ENCODE measurements at places on chromosomes 2 and 18.

- no peak for DNase-seq
Measured at GRCh38 chr2:33220533-33220932, 255.9 kb upstream of the RASGRP3 start.

DNA sequence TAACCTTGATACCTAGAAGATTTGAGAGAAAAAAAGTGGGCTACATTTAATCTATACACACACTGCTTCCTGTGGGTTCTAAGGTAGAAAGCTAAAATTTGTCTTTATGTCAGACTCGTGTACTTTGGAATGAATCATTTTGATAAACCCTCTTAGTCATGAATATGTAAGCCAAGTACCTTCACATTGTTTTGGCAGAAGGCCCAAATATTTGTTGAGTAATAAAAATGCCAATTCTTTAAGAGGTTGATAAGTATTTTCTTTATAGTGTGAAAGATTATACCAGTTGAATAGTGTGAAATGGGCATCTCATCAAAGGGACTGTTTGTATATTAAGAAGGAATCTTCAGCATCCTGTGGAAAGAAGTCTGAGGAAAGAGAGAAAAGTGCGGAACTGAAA, 1464.7 kb upstream of the ZEB2 start:
- DNase-seq: no peak

- no peak for DNase-seq
Measured at GRCh38 chr2:228845162-228845925, 425.7 kb downstream of the PID1 start.

DNA sequence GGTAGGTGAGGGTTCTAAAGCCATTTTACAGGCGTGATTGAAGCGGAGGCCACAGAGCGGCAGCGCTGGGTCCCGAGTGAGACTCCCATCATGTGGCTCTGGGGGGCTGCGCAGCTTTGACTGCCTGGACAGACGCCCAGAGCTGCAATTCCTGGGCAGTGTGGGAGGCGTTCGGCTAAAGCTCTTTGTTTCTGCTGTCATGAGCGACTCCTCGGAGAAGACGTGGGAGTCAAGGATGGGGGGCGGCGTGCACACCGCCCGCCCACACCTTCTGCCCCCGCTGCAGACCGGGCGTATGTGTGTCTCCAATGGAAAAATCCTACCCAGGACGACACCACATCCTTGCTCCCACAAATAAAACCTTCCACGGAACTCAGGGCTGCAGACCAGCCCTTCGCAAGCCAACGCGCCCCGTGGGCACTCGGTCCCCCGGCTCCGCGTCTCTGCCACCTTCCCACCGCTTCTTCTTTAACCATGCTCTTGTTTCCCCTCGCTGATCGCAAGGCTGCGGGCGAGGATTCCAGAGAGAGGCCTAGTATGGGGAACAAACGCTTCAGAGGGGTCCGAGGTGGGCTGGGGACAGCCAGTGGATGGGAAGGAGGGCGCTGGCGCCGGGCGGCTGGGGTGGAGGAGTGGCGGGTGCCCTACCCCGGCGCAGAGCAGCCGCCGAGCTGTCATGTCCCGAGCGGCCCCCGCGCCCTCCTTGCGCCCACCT, 680 bp upstream of the LBH start:
- DNase-seq: no peak

- no peak for DNase-seq
Measured at GRCh38 chr2:95072424-95072823, 46.9 kb downstream of the MAL start.

DNA sequence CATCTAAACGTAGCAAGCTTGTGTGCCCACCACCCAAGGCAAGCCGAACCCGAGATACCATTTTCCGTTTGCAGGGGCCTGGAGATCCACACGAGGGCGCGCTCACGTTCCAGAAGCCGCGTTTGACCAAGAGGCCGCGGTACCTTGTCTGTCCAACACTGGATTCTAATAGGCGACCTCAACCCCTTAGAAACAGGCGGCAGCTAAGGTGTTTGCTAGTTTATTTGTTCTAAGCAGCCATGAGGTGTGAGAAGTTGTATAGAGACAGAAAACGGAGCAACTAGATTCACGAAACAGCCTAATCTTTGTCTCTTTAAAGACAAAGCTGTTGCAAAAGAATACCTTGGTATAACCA, 4.2 kb downstream of the HOXD11 start:
- no peak for DNase-seq

- no peak for DNase-seq
Measured at GRCh38 chr18:78995740-78996395, 16.2 kb downstream of the SALL3 start.

DNA sequence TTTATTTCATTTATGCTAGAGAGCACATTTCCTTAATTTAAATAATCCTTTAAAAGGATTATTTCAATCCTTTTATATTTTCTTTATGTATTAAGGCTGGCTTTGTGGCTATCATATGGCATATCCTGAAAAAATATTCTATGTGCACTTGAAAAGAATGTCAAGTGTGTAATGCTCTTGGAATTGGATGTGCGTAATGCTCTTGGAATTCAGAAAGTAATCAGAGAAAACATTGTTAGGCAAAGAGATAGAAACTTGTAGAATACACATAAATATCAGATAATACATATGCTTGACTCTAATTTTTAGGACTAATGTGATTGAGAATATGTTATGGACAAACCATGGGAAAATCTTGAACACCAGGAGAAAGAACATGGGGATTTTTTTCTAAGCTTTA, 197.5 kb upstream of the COL3A1 start:
- DNase-seq: no peak

DNA sequence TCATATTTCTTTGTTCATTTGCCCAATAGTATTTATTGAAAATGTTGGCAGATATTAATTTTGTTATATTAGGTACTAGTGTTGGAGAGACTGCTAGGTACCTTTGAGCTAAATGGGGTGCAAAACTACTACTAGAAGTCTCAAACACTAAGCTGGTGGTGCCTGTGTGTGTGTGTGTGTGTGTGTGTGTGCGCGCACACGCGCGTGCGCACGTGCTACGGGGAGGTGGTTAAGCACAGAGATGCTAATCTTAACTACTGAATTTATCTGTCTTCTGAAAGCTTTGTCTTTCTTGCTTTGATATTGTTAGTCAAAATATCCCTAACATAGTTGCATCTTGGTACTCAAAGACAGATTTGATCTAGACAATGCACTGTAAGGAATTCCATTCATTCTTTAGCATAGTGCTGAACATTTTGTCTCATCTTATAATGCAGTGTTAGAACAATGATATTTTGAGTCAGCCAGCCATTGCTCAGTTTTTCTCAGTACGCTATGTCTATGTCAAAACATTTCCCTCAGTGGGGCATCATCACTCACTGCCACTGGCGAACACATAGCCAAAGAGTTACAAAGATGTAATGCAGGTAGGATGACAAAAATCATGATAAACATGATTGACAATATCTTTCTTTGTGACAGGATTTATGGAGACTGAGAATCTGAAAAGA, 396.0 kb upstream of the RGPD4 start:
- no peak for DNase-seq

DNA sequence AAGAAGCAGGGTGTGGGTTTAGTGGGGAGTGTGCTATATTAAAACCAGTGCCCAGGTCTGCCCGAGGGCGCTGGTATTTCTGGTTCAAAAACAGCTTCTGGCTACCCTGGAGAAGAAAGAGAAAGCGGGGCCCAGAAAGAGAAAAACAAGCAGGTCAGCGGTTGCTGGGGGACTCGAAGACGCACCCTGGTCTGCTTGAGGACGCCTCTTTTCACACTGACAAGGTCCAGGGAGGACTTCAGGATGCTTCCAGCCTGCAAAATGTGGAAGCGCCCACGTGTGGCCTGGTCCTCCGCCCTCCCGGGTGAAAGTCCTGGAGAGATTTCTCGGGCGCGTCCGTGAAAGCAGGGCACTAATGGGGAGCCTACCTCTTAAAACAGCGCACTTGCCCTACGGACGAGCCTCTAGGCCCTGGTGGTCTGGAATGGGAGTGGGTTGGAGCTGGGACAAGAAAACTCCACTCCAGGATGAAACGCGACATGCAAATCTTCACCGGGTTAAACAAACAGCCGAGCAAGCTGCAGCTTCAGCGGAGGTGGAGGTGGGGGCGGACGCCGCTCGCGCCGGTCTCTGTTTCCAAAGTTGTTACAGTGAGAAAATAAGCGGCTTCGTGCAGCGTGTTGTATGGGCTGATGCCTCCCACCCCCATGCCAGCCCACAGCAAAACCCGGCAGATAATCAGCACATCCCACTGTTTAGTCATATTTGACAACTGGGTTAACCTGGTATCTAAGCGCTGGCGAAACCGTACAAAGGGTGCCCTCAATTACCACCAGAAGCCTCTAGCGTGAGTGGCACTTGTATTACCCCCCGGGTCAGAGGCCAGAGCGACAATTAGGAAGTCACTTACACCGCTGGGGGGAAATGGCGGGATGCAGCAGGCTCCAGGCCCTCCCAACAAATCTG, 1.1 kb upstream of the SP9 start:
- no peak for DNase-seq

- no peak for DNase-seq
Measured at GRCh38 chr18:50000227-50000626, 186.9 kb upstream of the ACAA2 start.

- DNase-seq: no peak
Measured at GRCh38 chr2:131023758-131024157, 69.5 kb downstream of the FAM168B start.

DNA sequence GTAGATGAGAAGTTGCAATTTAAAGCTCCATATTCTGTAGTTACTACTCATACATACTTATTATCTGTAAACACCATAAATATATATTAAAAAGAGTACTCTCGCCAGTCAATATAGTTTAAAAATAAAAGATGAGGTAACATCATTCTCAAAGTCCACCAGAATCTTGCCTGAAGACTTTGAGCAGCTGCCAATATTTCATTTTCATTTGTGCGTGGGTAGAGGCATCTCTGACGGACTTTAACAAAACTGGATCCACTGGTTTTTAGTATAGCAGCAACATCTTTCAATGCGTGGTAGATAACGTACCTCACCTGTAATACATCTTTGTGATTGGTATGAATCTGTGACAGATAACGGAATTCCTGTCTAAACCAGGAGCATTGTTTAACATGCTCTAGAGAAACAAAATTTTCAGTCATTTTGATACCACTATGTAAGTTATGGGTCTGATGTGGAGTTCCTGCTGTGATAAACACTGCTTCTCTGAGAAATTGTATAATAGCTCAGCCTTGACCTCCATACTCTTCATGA, 45.0 kb downstream of the WDR75 start:
- no peak for DNase-seq

DNA sequence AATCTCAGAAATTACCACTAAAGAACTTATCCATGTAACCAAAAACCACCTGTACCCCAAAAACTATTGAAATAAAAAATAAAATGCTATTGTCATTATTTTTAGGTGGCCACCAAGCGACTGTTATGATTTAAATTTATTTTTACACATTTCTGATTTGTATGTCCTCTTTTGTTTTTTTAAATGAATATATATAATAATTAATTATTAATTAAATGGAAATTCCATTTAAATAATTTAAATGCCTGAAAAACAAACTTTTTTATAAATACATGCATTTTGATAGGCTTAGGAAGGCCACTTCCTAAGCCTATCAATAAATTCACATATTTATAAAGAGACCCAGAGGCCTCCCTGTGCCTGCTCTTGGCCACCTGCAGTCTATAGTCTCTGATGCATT, 52.2 kb downstream of the CYB5A start:
- DNase-seq: no peak

DNA sequence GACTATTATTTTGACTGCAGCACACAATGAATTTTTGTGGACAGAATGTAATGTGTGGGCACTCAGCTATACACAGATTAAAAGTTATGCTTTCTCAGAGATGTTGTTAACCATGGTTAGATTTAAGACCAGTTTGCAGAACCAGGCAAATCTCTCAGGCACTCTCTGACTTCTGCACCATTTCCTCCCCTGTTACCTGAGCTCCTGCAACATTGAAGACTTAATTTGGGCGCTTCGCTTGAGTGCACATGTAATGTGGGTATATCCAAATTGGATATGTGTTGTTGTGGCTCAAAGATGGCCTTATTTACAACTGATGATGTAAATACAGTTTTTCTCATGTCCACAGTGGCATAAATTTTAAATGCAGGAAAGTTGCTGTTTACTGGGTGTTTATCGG, 469.4 kb downstream of the PTPRM start:
- no peak for DNase-seq

DNA sequence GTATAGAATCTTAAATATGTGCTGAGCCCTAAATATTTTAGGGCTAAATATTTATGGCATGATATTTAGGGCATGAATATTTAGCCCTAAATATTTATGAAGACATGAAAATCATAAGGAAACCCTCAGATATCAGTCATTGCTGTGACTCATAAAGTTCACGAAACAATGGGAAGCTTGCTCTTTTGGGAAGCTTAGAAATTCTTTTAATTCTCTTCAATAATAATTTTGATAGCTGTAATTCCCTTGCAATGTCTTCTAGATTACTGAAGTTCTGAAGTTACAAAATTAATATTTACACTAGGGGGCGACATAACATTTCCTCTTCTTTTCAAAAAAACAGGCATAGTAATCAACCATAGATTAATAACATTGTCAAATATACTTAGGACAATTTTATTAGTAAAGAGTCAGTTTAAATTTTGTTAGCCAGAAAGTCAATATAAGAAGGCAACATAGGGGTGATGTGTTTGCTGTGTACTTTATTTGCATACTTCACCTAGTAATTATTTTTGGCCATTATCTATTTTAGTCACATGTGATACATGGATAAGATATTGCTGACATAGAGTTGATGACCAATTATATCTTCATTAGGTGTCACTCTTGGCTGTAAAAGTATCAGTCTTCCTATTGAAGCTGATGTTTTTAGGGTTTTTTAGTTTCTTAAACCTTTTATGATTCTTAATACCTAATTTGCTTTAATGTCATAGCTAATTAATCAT, 13.2 kb downstream of the ZNF804A start:
- no peak for DNase-seq

DNA sequence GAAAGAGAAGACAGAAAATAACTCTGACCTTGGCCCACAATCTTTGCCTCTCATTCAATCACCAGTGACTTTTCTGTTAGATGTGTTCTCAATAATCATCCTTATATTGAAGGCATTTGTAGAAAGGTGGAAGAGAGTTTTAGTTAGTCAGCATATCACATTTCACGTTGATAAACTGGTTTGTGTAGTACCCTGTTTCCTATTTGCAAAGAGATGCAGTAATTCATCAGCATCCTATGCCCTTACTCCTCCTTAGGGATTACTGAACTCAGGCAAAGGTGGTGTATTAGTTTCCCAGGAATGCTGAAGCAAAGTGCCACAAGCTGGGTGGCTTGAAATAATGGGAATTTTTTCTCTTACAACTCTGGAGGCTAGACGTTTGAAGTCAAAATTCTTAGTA, 145.0 kb downstream of the SPP2 start:
- no peak for DNase-seq

- DNase-seq: no peak
Measured at GRCh38 chr2:156405586-156405985, 30.6 kb upstream of the GPD2 start.

All from stimulated activated CD8-positive, alpha-beta memory T cell treated with anti-CD3 and anti-CD28 coated beads, Interleukin-7, amount 100 ng/mL, for 1 hour (primary cell).